ENCODE measurements at places on chromosomes 7 and 10.
A peak's percentile ranks its signal among the peaks of the same experiment; 100 is the strongest.

DNA sequence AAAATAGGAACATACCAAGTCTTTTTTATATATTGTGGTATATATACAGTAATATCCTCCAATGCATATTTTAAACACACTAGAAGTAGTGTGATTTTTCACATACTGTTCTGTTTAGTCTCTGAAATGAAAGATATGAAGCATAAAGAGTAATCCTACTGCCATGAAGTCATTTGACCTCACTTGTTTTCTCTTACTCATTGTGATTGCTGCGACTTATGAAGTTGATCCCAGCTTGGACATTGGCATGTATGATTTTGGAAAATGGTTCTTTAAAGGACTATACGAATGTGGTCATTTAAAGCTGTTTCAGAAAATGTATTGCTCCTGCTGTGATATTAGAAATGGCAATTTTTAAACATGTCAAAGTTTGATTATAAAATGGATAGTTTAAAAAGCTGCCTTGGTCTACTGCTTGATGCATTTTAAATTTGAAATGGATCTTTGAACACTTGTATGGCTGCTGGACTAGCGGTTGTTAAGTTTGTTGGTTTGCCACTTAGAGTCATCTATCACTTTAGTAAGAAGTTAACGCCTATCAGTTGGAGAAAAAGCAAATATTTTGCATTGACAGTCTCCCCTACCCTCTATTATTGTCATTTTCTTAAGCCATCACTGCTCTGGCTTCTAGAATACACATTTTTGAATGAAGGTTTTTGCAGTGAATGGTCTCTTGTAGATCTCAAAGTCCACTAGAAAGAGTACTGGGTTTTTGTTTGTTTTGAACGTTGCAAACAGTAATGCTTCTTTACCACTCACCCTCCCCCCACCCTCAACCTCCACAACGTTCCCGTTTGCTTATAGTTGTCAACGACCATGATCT, 881 bp upstream of the PCGF5 start:
- no peak for DNase-seq

GRCh38 chr7:124390301-124390700, 357.4 kb upstream of the TMEM229A start:
- DNase-seq, result no peak

- peak; percentile 65 for DNase-seq
These were observed 612.1 kb upstream of the MGMT start for GRCh38 chr10:128854963-128855362.

DNA sequence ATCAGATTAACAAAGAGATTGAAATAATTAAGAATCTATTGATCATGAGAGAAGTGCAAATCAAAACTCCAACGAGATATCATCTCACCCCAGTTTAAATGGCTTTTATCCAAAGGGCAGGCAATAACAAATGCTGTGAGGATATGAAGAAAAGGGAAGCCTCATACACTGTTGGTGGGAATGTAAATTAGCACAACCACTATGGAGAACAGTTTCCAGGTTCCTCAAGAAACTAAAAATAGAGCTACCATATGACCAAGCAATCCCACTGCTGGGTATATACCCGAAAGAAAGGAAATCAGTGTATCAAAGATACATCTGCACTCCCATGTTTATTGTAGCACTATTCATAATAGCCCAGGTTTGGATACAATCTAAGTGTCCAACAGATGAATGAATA, 13.8 kb downstream of the FGL2 start:
- DNase-seq, result no peak

DNA sequence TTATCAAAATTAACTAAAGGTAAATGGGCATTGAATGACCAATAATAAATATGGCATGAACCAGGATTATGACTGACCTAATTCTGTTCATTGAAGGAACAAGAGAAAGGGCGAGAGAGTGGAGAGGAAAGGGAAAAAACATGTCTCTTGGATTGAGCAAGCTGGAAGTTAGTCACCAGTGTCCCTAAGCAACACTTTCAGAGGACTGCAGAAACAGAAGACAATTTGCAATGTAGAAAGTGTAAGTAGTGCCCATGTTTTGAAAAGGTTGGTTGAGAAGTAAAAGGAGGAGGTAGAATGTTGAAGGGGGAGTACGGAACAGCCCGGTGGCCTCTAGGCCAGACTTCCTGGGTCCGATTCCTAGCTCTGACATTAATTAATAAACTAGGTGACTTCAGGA, 94.6 kb downstream of the FAS start:
- DNase-seq, result no peak

DNA sequence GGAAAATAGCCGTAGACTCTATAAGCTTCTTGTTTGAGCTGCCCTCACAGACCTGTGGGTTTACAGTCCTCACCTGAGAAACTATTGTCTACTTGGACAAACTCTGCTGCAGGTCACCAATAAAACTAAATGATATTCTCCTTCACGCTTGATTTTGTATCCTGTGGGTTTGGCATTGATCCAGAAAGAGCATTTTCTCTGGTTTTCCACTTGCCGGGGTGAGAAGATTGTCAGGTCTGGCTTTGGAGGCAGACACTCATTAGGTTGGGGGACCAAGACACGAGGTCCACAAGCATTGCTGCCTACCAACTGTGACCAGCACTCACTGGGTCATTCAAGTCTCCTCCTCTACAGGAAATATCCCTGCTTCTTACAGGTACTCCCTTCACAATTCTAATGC, 68.5 kb downstream of the CDC14C start:
- DNase-seq, result no peak

DNA sequence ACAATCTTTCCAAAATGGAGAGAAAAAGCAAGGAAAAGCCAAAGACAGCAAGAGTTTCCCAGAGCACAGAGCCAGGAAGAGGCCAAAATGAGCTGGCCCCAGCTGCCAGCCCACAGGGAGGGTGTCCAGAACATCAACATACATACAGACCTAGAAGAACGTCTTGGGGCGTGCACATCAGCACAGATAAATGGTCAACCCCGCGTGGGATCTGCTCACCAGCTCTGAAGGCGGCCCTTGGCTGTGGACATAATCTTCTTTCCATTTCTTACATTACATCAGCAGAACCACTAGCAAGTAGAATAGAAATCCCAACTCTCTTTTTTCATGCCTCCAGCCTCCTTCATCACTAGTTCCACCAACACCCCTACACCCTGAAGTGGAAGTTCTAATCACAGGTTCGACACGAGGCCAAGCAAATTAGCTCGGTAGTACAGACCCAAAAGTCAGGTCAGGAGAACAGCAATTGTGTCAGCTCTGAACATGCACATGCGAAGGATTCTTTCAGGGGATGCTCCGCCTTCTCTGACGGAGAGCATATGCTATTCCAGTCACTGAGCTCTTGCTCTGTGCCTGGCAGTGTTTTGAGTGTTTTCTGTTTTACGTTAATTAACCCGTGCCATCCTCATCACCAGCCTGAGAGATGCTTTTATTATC, 16.4 kb downstream of the SH3PXD2A start:
- no peak for DNase-seq

- no peak for DNase-seq
These were observed 25.6 kb upstream of the TMEM196 start for GRCh38 chr7:19798986-19799385.

GRCh38 chr7:30707391-30708357, 25.4 kb upstream of the CRHR2 start:
- no peak for DNase-seq

DNA sequence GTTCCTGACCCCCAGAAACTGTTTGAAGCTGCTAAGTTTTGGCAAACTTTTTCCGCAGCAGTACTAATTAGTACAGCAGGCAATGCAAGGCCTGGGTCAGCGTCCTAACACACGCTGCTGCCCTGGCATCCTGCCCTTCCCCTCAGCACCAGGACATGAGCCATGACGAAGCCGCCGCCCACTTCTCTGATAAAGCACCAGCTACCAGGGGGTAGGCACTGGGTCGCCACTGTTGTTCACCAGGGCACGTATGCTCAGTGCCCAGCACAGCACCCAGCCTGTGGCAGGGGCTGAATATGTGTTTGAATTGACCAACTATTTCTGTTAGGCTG, 59.5 kb downstream of the CHST15 start:
- no peak for DNase-seq

DNA sequence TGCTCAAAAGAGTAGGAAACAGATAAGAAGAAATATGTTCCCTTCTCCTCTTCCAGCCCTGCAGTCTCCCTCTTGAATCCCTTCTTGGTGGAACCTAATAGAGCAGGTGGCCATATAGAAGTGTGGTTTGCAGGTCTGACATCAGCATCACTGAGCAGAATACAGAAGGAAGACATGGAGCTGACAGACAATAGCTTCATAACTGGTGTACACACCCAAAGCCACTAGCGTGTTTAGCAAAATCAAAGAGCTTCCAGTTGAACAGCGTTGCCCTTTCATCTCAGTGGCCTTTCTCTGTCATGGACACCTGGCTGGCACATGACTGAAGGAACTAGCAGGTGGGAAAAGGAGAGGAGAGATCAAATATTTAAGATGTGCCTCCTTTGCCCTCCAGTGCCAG, 245.5 kb downstream of the BAMBI start:
- no peak for DNase-seq

DNA sequence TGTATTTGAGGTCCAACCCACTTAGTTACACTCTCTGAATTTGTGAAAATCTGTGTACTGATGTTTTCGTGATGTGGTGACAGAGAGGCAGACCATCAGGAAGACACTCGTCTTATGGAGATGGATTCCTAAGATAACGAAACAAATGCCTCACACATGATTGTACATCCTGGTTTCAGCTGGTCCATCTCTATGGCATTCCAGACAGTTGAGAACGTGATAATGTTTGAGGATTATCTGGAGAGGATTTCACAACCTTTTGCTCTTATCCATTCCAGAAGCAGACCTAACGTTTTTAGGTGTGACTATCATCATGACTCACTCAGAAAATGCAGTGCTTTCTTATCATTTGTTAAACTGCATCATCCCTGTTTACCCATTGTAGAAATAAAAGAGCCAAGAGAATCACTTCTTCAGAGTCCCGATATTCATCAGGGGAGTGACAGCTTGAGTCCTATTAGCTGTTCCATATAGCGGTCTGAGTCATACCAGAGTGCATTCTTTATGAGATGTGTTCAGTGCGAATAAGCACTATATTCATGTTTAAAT, 74.5 kb downstream of the BMPER start:
- no peak for DNase-seq

GRCh38 chr10:101848894-101849351, 5.3 kb upstream of the KCNIP2 start:
- no peak for DNase-seq

- no peak for DNase-seq
These were observed 4.7 kb upstream of the HGF start for GRCh38 chr7:81774551-81774950.

DNA sequence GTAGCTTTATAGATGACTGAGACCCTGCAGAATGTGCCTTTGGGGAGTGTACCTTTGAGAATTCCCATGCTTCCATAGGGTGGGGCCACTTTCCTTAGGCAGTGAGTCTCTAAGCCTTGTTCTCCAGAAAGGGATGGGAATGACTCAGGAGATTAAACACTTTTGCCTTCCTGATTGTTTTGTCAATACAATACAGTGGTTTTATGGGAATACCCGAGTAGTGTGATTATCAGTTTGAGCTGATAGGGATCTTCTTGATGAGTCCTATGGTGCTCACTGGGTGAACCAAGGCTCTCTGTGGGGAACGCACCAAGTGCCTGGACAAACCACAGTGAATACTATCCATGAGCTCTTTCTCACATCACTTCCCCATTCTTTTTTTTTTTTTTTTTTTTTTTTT, 6.3 kb downstream of the MYOF start:
- no peak for DNase-seq

DNA sequence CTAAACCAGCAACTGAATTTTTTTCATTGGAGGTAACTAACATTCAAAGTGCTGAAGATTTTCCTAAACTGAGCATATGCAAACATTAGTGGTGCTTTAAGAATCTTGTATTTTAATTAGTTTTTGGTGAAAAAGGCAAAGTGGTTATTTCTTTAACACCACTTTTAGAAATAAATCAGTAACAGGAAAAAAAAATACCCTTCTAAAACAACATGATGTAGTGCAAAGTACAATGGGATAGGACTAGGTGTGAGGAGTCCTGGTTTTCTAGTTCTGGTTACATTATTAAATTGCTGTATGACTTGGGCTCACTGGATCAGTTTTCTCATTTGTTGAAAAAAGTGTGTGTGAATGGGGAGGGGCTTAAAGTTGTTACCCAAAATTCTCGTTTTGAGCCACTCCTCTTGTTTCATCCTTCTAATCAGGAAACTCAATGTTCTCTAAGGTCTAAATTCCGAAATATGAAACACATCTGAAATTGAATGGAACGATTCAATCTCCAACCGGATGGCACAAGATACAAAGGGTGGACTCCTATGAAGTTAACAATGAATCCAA, 1.8 kb downstream of the WASL start:
- no peak for DNase-seq

DNA sequence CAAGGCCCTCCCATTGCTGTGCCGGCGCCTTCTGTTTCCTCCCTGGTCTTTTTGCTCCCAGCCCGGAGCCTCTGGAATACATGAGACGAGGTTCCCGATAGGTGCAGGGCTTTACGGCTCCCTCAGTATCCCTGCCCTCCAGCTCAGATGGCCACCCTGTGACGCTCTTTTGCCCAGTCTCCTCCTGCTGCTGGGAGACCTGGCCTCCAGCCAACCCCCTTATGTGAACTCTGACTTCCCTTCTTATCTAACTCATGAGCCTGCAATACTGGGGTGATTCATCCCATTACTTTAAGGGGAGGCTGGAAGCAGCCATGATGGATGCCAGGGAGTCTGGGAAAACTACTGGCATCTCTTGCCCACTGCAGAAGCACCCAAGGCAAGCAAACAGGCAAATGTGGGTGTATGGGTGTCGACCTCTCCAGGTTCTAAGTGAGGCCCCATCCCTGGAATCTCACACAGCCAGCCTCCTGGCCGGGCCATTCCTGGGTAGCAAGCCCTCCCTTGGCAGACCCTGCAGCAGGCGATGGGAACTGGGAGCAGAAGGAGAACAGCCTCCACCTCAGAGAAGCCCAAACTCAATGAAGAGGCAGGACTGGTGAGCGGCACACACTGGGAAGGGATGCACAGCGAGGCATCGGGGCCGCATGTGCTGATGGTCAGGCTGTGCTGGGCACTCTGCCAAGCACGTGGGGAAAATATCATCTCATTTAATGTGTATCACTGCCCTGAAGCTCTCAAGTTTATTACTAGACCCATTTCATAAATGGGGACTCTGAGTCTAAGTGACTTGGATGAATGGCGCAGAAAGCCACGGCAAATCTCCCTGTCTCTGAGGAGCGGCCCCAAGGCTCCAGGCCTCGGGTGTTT, 97.5 kb downstream of the FAM53B start:
- DNase-seq, result no peak

DNA sequence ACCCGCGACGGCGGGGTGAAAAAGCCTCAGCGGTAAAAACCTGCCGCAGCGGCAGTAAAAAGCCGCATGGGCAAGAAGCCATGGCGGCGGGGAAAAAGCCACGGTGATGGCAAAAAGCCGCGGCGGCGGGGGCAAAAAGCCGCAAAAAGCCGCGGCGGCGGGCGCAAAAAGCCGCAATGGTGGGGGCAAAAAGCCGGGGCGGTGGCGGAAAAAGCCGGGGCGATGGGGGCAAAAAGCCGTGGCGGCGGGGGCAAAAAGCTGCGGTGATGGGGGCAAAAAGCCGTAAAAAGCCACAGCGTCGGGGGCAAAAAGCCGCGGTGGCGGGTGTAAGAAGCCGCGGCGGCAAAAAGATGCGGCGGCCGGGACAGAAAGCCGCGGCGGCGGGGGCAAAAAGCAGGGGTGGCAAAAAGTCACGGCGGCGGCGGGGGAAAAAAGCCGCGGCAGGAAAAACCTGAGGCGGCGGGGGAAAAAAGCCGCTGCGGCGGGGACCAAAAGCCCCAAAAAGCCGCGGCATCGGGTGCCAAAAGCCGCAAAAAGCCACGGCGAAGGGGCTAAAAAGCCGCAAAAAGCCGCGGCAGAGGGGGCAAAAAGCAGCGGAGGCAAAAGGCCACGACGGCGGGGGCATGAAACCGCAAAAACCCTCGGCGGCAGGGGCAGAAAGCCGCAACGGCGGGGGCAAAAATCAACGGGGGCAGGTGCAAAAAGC, 488.5 kb downstream of the ZNF33B start:
- DNase-seq, result no peak
